ENCODE measurements at places on chromosomes 12 and 14.

- no peak for DNase-seq
These were observed 59.6 kb upstream of the FERMT2 start for GRCh38 chr14:53010193-53011040.

DNA sequence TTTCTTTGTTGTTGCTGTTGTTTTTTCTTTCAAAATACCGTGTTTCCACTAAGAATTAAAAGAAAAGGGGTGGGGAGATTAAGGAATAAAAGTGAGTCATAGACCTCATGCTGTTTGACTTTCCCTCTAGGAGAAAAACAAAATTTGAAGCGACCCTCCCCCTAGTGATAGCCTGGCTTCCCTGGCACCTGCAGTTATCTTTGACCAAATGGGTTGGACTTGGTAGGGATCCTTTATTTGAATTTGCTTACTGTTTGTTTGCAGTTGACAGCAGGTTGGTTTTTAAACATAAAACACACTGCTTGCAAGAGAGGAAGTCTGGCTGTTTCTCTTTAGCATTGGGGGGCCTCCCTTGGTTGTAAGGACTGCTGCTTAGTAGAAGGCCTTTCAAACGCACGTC lies 14.0 kb downstream of the OTX2 start:
- no peak for DNase-seq

- no peak for DNase-seq
These were observed 507.5 kb upstream of the STXBP6 start for GRCh38 chr14:25557466-25557865.

DNA sequence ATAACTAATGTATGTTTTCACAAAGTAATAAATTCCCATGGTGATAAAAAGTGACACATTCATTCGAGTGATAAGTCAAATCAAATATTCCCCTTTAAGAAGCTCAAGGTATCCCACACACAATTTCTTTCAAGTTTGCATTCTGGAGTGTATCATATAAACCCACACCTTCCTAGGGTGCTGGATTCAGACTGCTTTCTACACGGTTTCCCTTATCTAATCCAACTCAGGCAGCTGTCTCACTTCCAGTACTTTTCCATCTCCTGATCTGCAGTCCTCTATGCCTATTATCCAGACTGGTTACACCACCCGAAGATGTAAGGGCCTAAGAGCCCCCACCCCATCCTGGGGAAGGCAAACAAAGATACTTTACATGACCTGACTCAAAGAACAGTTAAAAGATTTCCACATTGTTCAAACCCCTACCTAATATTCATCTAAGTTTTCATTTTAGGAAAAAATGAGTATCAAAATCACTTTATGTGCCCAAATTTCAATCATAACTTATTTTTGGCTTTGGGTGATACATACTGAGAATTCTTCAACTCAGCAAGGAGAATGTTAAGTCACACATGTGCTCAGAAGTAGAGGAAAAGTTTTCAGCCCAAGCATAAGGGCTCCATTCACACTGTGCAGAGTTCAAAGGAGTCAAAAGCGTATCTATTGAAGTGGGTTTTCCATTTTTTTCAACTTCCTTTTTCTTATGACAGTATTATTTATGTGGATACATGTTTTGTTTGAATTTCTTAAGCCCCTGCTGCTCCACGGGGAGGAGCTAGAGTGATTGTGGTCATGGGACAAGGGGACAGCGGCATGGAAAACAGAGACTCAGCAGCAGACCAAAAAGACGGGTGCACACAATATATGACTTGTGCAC lies 41.8 kb downstream of the CORO1C start:
- DNase-seq, result no peak

GRCh38 chr14:95519699-95520098 lies 3.2 kb upstream of the SYNE3 start:
- DNase-seq, result no peak

GRCh38 chr14:96125536-96125935 lies 79.1 kb upstream of the BDKRB2 start:
- DNase-seq, result peak; percentile 71

DNA sequence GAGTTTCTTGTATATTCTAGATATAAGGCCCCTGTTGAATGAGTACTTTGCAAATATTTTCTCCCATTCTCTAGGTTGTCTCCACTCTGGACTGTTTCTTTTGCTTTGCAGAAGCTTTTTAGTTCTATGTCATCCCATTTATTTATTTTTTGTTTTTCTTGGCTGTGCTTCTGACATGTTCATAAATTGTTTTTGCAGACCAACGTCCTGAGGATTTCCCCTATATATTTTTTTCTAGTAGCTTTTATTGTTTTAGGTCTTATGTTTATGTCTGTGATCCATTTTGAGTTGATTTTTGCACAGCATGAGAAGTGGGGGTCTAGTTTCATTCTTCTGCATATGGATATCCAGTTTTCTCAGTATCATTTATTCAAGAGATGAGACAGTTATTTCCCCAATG lies 70.4 kb upstream of the BTG1 start:
- no peak for DNase-seq

DNA sequence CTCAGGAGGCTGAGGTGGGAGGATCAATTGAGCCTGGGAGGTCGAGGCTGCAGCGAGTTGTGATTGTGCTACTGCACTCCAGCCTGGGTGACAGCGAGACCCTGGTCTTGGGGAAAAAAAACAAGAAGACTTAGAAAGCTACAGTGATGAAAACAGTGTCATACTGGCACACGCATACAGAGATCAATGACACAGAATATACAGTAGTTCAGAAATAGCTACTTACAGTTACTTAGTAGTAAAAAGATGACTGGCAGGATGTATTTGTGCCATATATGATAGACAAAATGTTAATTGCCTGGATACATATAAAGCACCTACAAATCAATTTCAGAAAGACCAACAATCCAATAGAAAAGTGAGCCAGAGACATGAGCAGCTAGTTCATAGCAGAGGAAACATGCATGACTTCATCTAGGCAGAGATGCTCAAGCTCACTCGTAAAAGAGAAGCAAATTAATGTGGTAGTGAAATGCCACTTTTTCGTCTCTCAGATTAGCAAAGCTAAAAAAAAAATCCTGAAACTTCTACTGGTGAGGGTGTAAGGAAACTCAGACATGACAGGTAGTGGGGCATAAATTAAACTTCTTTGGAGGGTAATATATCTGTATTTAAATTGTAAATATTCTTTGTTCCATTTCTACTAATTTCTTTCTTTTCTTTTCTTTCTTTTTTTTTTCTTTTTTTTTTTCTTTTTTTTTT lies 2.5 kb upstream of the ALDH2 start:
- DNase-seq, result no peak

DNA sequence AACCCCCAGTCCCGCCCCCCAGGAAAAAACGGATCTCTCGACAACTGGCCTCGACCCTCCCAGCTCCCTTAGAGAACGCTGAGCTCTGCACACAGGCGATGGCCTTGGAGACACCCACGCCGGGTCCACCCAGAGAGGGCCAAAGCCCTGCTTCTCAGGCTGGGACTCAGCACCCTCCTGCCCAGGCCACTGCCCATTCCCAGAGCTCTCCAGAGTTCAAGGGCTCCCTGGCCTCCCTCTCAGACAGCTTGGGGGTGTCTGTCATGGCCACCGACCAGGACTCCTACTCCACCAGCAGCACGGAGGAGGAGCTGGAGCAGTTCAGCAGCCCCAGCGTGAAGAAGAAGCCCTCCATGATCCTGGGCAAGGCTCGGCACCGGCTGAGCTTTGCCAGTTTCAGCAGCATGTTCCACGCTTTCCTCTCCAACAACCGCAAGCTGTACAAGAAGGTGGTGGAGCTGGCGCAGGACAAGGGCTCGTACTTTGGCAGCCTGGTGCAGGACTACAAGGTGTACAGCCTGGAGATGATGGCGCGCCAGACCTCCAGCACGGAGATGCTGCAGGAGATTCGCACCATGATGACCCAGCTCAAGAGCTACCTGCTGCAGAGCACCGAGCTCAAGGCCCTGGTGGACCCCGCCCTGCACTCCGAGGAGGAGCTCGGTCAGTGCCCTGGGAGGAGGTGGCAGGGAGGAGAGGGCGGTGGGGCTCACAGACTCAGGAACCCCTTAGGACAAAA lies 95.8 kb downstream of the LGMN start:
- DNase-seq, result no peak

DNA sequence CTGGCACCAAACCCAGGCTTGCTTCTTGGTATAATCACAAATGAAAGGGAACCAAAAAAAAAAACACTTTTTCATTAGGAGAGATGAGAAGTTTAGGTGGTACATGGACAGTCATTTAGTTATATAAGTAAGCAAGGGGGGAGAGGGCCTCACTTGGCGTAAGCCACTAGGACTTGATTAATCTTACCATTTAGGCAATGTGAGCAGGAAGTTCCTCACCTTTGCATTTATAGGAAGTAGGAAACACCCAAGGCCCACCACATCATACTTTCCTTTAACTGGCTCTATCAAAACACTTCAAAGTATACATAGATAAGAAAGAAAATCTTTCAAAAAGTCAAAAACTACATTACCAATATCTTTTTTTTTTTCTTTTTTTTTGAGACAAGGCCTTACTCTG lies 6.7 kb upstream of the RPS6KA5 start:
- no peak for DNase-seq

GRCh38 chr14:99593971-99594841 lies 9.8 kb downstream of the CCDC85C start:
- peak; percentile 51 for DNase-seq

DNA sequence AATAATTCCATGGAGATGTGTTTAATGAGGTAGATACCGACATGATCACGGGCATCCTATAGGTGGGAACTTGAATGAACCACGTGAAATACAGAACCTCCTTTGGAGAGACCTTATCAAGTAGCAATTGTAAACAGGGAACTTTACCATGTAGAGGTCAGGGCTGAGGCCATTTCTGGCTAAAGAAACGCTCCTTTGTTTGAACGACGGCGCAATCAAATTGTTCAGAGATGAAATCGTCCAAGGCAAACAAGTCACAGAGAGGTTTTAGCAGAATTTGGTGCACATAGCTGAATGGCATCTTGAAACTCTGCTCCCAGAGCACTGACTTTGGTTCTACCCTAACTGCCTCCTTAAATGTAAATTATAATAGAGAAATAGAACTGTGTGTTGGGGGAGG lies 9.8 kb downstream of the PRIMA1 start:
- DNase-seq, result no peak

DNA sequence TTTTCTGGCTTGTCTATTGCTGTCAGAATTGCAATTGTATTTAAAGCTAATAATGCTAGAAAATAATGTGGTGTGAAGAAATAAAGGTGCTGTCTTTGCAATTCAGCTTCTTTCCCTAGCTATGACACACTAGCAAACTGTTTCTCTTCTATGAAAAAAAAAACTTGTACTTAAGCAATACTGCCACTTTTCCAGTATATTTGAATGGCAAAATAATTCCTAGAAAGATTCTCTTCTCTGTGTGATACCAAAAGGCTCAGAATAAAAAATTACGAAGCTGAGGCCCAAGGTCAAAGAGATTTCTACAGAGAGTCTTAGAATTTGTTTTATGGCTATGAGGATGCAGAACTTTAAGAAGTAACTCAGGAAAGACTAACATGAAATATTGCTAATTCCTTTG lies 235.5 kb downstream of the ADAMTS20 start:
- DNase-seq, result no peak

DNA sequence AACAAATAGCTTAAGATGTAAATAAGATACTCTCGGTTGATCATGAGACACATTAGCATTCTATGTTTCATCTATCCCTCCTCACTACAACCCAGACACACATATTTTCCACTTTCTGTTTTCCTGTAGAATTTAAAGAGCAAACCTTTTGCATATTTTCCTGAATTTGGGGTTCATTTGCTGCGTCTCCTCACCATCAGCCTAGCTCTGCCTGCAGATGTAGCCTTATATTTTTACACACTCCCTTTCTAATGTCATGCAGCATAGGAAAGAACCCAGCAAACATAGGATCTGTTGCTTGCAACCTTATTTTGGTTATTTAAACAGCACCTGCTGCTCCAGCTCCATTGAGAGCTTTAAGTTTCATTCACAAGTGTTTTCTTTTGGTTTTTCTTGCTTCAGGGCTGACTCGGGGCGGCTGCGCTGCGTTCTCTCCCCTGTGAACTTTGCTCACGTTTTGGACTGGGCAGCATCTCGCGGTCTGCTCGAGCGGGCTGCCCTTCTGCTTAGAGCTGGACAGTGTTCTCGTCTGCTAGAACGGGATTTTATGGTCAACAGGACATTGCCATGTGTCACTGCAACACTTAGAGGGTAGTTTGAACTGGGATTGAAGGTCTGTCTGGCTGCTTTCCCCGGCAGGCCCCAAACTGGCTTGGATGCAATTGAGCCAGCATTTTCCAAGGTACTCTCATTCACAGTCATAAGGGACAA lies 57.8 kb upstream of the VRK1 start:
- DNase-seq, result no peak

DNA sequence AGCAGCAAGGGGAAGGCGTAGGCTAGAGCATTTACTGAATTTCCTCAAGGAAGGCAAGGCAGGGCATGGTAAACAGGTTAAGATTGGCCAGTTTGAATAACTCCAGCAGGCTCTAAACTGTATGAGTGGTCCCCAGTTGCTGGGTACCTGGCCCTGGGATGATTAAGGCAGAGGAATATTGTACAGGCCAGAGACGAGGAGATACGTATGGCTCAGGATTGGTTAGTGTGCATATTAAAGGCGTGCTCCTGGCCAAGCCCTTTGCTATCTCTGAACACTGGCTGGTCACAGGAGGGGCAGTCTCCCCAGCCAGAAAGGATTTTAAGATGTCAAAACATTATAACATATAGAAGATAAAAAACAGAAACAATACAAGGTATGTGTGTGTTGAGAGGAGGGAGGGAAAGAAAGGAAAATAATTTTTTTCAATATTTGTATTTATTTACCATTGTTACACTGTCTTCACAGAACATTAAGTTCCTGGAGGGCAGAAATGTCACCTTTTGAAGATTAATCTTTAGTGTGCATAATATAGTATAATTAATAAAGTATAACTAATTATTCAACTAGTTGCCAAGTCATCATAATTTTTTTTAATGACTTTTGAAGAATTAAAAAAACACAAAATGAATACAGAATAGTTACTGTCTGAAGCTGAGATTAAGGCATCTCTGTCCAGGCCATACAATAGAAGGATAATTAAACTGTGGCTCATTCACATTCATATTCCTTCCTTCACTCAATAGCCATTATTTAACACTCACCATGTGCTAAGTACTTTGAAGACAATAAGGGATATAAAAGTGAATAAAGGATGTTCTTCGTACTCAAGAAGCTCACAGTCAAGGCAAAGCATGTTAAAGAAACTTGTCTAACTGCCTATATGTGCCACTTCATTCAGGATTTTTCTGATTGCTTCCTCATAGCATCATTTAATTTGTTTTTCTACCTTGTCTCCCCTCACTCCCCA lies 41.9 kb downstream of the DCP1B start:
- DNase-seq, result no peak

All from cerebellum (tissue), 4 donors.